ENCODE measurements at places on chromosomes 2 and 18.

DNA sequence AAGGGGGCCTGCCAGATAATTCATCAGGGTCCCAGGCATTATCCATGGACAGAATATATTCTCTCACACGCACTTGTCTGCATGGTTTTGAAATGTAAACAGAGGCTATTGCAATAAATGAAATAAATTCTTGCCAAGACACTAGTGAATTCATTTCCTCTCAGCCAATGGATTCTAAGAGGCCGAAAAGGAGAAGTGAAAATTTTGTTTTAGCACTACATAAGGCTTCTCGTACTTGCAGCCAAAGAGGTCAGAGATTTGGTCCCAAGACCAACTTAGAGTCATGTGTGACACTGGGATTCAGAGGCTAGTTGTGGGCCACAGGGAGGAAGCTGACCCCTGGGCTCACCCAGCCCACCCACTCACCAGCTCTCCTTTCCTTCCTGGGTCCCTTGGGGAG is 184.1 kb upstream of the GLI2 start:
- DNase-seq = no peak

- no peak for DNase-seq
Observed at GRCh38 chr2:74502720-74503505, 3.5 kb upstream of the LBX2 start.

- no peak for DNase-seq
Observed at GRCh38 chr2:206520450-206520849, 77.1 kb downstream of the ADAM23 start.

GRCh38 chr2:151157000-151157735 is 104.5 kb downstream of the RBM43 start:
- no peak for DNase-seq

GRCh38 chr2:166888180-166888579 is at the start of gene XIRP2:
Gene XIRP2 (plus strand): TSS chr2:166888480. CDS start chr2:166903483, 15,003 bp downstream.
- DNase-seq = no peak

- no peak for DNase-seq
Observed at GRCh38 chr18:808502-808901, 3.5 kb downstream of the YES1 start.

GRCh38 chr2:59250307-59250677 is 1009.2 kb upstream of the FANCL start:
- no peak for DNase-seq

DNA sequence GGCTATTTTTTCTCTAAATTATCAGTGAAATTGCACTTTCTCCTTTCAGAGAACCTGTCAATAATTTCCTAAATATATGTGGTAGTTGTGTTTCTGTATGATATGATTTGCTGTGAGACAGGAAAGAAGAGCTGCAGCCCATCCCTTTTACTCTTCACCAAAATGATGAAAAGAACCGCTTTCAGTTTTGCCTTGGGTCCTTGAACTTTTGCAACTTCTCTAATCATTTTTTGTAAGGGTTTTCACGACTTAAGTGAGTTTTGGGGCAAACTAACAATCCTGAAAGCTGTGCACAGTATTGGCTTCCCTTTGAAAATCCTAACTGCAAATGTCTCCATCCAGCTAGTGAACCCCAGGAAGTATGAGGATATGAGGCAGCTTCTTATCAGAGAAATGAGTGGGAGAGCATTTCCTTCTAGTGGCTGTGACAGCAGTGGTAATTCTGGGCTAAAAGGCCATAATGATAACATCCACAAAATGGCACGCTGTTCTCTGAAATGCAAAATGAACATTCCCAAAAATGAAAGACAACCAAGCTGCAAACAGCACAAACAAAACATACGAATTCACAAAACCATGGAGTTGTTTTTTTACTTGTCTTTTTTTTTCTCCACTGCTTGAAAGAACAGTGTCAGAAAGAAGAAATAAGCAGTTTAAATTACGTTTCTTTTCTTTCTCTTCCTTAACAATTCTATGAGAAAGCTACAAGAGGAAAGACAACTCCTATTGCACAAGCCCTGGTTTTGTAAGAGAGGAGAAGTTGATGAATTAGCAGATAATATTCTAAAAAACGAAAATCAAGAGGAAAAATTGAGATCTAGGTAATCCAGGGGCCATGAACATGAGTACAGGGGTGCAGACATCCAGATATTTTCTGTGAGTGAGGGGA is 1291.6 kb upstream of the ZEB2 start:
- no peak for DNase-seq

GRCh38 chr2:82224301-82224940 is 1919.9 kb upstream of the LRRTM1 start:
- DNase-seq = no peak

- DNase-seq = no peak
Observed at GRCh38 chr2:104501342-104501741, 352.6 kb upstream of the POU3F3 start.

GRCh38 chr2:210493528-210493927 is 17.0 kb upstream of the LANCL1 start:
- DNase-seq = no peak

GRCh38 chr2:176383100-176383499 is 113.9 kb downstream of the MTX2 start:
- no peak for DNase-seq

DNA sequence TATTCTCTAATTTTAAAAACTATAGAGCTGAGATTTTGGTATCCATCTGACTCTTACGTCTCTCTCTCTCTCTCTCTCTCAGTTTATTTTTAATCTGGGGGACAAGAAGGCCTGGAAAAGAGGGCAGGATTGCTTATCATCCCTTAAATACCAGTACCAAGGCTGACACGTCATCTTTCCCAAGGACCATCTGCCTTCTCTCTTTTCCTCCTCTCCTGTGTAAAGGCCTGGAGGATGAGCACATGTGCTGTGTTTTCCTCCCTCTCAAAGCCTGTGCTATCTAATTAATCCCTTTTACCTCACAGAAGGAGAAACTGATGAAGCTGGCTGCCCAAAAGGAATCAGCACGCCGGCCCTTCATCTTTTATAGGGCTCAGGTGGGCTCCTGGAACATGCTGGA is 7.3 kb downstream of the IL37 start:
- DNase-seq = no peak

GRCh38 chr2:85433511-85434089 is 15.1 kb downstream of the SH2D6 start:
- no peak for DNase-seq

- DNase-seq = no peak
Observed at GRCh38 chr2:118577202-118577601, 270.2 kb downstream of the EN1 start.

GRCh38 chr2:240856151-240856980 is 12.3 kb upstream of the AGXT start:
- no peak for DNase-seq

DNA sequence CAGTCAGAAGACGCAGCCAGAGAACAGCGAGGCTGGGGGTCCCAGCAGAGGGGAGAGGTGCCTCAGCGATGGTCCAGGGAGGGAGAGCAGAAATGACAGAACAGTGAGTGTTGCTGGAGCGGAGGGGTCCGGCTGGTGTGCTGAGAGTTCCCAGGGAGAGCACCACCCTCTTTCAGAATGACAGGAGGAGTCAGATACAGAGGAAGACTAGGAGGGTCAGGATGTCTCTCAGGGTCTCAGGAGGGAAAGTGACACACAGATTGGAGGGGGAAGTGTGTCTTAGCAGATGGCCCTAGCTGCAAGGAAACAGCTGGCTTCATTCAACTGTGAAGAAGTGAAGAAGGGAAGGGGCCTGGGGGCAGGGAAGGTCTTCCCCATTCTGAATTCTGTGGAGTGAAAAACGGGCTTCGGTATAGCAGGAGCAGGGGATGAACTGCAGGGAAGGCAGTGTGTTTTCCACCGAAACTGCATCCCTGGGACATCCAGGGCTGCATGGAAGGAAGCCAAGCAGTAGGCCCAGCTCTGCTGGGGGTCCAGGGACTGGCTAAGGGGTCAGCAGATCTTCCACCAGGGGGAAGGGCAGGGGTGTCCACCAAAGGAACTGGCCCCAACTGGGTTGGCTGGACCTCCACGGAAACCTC is 90.0 kb upstream of the OTOS start:
- no peak for DNase-seq

DNA sequence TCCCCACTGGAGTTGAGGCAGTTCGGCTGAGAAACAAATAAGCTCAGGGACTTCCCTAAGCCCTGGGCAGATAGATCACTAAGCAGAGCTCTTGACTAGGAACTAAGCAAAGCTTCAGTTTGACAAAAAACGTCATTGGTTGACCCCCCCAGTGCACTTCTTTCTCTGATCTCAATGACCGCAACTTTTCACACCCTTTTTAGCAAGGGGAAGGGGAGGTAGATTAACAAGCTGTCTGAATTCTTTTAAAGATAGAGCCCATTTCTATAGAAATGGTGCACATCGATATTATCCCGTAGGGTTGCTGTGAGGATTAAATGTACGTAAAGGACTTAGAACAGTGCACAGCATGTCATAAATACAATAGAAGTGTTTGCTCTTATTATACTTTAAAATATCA is 42.5 kb downstream of the PIEZO2 start:
- no peak for DNase-seq

GRCh38 chr2:47688561-47688960 is 94.4 kb upstream of the MSH6 start:
- no peak for DNase-seq

- DNase-seq = no peak
Observed at GRCh38 chr2:123696799-123697410, 328.2 kb upstream of the CNTNAP5 start.

DNA sequence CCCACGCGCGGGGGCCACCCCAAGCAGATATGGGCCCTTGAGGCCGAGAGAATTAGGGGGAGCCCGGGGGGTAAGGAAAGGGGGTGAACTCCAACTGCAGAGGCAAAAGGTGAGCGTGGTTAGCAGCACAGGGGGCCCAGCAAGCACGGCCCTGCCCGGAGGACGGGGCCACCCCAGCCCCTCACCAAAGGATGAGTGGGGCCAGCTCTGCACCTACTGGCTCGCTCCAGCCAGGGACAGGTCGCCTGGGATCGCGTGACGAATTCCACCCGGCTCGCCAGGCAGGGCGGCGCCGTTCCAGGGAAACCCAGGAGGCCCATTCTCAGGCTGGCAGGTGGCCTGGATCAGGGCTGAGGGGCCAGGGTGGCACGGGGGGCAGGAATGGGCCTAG is 38.6 kb downstream of the BIN1 start:
- no peak for DNase-seq

DNA sequence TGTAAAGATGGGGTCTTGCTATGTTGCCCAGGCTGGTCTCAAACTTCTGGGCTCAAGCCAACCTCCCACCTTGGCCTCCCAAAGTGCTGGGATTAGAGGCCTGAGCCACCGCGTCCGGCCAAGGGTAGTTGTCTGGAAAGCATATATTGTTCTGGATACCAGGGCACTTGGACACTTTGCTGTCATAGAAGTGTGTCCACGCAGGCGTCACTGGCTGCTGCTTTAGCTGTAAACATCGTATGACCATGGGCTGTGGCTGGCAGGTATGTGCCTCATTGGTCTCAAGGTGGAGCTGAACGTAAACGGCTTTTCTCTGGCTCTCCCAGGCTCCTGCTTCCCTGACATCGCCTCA is 3.2 kb upstream of the GPR35 start:
- DNase-seq = no peak

DNA sequence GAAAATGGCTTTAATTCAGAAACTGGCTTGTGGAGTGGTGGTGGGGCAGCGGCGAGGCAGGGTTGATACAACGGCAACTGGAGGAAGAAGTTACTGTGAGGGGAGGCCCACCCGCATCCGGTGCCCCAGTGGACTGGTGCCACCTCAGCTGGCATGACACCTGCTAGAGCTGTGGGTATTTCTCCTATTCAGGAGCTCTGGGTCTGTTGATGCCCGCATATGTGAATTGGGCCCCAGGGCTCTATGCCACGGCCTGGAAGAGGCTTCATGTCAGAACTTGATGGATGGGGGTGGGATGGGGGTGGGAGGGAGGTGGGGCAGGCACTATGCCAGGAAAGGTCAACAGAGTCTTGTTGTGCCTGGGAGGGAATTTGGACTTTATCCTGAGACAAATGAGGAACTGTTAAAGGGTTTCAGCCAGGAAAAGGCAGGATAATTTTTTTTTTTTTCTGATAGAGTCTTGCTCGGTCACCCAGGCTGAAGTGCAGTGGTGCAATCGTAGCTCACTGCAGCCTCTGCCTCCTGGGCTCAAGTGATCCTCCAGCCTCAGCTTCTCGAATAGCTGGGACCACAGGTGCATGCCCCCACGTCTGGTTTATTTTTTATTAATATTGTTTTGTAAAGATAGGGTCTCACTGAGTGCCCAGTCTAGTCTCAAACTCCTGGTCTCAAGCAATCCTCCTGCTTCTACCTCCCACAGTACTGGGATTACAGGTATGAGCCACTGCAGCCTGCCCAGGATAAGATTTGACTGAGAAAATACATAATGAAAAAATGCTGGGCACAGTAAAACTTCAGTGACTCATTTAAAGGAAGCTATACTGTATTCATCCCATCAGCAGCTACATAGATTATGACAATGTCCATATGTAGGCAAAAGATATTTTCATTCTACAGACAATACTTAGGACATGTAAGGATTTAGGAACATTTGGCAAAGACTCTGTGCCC is 52.6 kb downstream of the SH2D6 start:
- DNase-seq = no peak

DNA sequence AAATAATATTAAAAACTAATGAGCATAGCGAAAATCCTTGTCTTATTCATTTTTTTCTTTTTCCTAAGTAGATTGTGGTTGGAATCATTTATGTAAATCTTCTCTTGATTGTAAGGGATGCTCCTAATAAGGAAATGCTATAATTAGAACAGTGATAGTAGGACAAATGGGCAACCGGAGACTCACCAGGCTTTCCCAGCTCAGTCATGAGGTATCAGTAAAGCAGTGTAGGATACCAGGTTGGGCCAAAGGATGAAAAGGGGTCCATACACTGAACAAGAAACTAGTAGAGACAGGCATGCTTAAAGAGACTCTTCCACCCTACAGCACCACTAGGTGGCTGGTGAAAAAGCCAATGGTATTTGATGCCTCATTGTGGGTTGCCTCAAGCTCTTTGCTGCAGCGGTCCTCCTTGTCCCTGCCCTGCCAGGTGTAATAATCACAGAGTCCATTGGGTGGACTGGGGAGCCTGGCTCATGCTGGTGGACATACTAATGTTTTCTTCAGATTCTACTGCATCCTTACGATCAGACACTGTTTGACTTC is 71.4 kb upstream of the FAM98A start:
- DNase-seq = no peak

GRCh38 chr2:79619442-79619841 is 106.6 kb downstream of the CTNNA2 start:
- DNase-seq = no peak

GRCh38 chr2:3728104-3729054 is 25.0 kb downstream of the DCDC2C start:
- DNase-seq = peak; percentile 55

DNA sequence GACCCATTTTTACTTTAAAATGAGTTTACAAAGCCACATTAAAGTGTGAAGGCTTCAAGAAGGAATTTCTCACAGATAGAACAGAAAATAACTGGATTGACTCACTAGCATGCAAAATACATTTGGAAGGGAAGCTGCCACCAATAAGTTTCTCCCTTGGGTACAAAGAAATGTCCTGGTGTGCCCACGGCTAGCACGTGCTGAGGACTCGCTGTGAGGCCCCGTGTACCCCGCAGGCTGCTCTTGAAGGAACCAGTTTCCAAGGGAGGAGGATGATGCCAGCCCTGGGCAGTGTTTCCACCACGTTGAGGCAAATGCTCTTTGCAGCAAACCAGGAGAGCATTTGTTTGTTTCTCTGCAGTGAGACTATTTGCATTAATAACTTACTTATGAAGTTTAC is 207.3 kb downstream of the SH3RF3 start:
- DNase-seq = no peak
